ENCODE measurements at places on chromosomes 5 and 9.

- no peak for DNase-seq
These were observed 116.6 kb upstream of the ADRA1B start for GRCh38 chr5:159799701-159800100.

DNA sequence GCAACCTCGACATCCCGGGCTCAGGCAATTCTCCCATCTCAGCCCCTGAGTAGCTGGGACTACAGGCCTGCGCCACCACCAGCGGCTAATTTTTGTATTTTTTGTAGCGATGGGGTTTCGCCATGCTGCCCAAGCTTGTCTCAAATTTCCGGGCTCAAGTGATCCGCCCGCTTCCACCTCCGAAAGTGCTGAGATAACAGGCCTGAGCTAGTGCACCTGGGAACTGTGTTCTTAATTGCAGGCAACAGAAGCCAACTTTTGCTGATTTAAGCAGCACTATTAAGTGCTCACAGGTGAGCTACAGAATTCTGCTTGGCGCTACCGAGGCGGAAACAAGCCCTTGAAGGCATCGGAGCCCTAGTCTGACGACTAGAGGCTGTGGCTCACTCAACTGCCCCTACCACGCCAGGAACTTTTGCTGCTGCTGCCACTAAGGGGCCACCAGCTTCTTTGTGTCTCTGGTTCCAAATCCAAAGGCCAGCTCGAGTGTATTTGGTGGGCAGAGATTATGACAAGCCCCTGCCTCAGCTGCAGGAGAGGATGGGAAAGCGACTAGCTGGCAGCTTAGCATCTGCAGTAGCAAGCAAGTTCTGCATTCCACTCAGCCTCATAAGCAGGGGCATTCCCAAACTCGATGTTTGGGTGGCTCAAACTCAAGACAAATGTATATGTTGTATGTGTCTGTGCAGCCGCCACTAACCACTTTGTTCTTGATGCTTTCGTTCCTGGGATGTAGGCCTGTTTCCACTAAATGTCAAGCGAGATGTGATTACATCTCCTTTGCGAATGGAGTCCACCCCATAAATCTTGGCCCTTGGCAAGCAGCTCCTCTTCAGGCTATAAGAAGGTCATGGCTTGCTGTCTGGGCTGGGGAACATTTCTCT, 10.6 kb upstream of the HMCN2 start:
- DNase-seq, result no peak

DNA sequence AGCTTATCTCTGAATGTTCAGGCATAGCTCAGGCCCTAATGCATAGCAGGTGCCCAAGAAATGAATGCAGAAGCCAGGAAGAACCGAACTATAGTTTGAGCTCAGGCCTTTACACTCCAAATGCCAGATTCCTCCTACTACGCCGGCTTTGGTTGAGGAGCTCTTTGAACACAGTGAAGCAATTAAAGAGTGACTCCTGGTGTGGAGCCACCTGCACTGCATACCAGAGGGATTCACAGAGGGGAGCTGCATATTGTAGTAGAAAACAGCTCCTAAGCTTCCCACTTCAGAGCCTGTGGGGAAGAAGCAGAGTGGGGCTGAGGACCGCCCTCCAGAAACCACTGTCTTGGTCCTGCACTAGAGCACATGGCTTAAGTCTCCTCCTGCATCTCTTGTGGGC, 14.5 kb upstream of the KCNMB1 start:
- DNase-seq, result no peak

DNA sequence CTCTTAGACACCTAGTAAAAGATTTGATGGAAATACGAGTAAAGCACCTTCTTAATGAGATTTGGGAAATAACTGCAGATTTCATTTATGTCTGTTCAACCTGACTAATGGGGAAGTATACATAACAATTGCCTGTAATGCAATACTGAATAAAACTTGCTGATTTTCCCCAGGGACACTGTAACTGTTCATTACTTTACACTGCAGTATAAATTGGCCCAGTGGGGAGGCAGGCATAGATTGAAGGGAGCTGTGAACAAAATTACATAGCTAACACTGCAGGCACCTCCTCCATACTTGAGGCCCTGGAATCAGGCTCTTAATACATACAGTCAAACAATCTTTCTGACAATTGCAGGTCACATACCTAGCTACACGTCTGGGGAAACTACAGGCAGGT, 216.2 kb downstream of the PTPRD start:
- DNase-seq, result no peak

DNA sequence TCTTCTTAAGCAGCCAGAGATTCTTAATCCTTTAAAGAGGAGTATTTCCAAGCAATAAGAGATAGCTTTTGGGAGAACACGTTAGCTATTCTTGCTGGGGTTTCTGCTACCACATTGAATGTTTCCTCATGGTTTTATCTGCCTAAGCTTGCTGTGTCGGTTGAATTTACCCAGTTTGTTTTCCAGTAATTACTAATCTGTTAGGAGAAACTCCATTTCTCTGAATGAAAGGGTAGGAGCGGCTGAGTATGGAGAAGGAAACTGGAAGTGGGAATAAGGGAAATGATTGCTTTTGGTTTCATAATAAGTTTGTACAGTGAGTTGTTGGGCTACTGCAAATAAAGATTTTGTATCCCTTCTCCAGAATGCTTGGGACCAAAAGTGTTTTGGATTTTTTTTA, 1.2 kb downstream of the JAK2 start:
- no peak for DNase-seq

DNA sequence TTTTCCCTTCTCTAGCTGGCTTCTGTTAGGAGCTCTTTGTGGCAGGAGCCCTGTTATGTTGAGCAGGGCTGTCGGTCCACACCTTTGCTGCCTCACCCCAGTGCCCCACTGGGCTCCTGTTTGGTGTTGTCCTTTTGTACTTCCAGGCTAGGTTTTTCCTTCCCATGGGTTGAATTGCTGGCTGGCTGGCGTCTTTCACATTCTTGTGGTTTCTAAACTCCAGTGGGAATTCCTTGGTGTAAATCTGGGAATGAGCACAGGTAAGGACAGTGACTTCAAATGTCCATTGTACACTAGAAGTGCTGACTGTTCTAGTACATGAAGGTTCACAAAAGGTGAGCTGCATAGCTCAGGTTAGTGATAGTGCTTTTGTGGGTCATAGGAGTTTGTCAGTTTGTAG, 30.4 kb downstream of the RASGRF2 start:
- no peak for DNase-seq

DNA sequence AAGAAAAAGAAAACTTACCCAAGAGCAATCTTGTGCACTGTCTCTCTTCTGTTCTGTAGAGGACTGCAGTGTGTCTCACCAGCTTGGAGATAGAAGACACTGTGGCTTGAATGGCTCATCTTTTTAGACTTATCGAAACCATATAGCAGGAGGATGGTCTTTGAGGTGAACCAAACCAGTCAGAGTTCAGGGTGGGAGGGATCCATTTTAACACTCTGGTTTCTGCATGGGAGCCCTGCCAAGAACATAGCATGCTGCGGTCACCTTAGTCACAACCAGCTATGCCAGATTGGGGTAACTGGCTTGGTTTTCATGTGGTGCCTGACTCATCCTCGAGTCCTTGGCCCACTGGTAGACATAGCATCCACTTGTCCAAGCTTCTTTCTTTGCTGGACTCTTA, 135.1 kb downstream of the PAPPA start:
- DNase-seq, result peak; percentile 66

DNA sequence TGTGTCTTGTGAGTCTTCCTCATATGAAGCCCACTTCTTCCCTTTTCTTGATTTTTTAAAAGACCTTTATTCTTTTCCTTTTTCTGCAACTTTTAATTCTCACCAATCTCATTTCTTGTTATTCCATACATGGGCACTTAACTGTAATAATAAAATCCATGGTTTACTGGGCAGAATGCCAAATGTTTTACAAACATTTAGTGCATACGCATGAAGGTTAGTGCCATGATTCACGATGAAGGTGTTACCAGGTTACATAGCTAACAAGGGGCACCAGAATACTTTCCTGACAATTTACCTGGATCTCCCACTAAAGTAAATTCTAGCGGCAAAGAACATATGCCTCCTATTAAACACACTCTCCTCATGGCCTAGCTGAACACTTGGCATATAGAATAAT, 28.5 kb downstream of the MAN2A1 start:
- no peak for DNase-seq

- DNase-seq, result no peak
These were observed 4.2 kb downstream of the ZBTB43 start for GRCh38 chr9:126809068-126809467.

GRCh38 chr9:5988265-5988664, 27.2 kb downstream of the RANBP6 start:
- DNase-seq, result no peak

DNA sequence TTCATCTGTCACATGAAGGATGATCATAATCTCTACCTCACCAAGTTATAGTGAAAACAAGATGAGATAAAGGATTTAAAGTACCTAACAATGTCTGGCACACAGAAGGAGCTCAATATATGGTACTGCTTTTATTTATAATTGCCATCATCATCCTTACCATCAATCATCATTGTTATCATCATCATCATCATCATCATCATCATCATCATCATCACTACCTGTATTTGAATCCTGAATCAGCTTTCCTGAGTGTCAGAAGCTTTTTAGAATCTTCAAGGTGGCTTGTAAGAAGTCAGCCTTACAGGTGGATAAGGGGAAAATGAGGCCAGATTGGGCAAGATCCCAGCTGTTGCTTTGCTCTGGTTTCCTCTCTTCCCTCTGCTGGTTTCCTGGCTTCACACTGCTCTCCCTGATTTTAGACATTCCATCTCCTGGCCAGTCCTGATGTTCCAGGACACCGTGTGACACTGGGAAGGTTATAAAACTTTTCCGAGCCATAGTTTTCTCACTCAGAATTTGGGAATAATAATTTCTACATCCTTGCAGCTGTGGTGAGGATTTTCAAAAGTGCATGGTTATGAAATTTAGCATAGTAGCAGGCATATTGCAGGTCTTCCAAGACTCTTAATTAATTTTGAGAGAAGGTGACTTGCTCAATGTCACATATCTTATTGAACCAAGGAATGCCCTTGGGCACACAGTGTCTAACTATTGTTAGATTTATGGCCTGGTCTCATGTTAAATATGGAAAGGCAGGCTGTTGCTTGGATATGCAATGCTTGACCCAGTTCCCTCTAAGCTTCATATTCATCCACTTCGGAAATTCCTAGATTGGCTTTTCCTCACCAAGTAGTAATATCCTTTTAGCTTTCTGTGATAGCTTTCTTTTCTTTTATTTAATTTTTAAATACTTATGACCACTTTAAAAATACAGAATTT, 160.7 kb downstream of the TMEM38B start:
- DNase-seq, result no peak

- DNase-seq, result no peak
These were observed 475.7 kb downstream of the ENC1 start for GRCh38 chr5:74164725-74165235.

DNA sequence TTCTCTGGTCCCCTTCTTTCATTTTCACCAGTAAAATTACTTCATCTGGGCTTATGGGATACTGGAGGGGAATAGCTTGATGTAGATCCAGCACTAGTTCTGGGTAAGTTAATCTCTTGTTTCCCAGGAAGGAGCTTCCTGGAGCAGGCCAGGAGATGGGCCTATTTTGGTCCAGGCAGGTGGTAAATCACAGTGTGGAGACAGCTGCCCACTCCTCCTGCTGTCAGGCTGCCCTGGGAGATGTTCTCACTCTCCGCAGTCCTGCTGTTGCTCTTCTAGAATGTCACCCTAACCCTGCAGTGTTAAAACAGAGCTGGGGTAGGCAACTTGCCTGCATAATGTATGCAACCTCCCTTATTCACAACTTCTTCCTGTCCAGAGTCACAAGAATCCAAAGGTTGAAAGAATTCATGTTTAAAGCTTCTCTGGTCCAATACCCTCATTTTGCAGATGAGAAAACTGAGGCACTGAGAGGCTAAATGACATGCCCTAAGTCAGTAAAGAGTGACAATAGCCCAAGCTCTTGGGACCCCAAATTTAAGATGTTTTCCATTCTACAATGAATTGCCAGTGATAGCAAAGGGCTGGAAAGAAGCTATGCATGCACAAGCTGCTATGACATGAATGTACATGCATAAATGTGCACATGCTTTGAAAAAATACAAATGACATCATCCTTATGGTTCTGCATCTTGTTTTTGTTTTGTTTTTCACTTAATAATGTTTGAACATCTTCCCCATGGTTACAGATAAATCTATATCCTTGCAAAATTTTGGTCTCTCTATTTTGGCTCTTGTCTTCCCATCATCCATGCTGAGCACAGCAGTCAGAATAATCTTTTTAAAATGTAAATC, 71.8 kb upstream of the ADRA1B start:
- no peak for DNase-seq

All from kidney epithelial cell (primary cell).